ENCODE measurements at places on chromosomes 7 and 10.

- no peak for DNase-seq
Observed at GRCh38 chr7:26918241-26918640, 53.9 kb upstream of the SKAP2 start.

GRCh38 chr10:21329995-21330627, 195.4 kb downstream of the SKIDA1 start:
- DNase-seq, result no peak

DNA sequence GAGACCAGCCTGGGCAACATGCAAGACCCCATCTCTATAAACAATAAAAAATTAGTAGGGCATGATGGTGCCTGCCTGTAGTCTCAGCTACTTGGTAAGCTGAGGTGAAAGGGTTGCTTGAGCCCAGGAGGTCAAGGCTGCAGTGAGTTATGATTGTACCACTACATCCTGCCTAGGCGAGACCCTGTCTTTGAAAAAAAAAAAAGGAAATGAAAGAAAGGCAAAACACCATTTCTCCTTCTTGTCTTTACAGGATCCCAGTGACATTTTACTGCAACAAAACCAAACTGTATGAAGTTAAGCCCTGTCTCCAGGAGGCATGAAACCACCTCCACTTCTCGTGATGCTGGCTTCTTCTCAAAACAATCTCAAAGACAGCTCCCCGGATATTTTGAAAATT, 29.9 kb upstream of the PBLD start:
- DNase-seq, result no peak

DNA sequence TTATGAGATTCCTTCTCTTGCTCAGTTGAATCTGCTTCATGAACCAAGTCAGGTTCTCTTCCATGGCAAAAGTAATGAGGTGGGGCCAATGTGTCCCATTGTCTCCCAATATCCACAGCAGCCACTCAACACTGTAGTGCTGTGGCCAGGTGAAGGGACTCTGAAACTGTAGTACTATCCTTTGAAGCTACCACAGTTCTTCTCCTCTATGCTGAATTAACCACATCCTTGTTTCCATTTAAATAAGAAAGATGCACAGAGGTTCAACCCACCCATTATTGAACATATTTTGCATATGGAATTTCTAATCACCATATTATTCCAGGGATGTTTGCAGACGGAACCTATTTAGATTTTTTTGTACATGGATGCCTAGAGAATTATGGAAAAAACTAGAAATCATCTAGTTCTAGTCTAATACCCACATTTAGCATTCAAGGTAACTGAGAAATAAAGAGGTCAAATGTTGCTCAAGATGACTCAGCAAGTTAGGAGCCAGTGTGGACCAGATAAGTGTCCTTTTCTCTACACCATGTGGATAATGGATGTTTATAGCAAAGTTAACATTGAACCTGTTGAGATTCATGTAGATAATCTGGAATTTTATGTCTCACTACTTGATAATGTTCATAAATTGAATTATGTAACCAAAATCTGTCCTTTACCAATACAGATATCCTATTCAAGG, 64.5 kb downstream of the LRRTM3 start:
- DNase-seq, result no peak

DNA sequence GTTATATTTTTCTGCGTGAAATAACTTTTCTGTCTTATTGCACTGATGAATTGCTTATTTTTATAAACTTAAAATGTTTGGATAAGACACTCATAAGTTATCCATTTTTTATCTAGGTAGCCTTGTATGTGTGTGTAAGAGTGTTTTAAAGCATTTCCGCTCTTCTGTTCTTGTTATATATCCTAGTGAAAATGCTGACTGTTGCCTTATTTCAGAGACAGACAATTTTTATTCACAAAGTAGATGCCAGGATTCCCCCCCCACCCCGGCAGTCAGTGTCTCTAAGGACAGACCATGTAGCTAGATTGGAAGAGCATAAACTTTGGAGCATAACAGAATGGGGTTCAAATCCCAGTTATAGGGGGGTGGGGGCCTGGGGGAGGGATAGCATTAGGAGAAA, 1.6 kb downstream of the SMC3 start:
- DNase-seq, result no peak

DNA sequence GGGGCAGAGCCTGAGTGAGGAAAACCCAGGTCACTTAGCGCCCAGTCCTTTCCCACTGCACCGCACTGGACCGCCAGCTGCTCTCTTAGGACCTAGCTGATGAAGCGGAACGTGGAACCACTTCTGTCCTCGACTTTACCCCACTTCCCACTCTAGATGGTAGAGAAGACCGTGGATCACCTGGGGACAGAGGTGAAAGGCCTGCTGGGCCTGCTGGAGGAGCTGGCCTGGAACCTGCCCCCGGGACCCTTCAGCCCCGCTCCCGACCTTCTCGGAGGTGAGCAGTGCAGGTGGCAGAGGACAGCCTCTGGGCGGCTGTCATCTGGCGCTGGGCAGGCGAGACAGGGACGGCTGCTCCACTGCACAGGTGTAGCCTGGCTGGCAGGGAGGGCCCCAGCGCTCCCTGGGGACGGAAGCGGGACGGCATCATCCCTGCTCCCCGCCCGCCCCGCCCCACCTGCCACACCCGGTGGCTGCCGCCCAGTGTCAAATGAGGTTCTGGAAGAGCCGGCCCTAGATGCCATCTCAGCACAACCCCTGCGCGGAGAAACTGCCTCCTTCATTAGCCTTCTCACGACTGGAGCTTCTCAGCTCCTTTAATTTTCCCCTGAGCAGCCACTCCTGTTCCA, 11.7 kb downstream of the PLAC9 start:
- DNase-seq, result no peak

Data from stimulated activated CD8-positive, alpha-beta memory T cell treated with anti-CD3 and anti-CD28 coated beads, Interleukin-4, amount 100 ng/mL, for 1 hour (primary cell).